ENCODE measurements at places on chromosomes 16 and 17.
A peak's percentile ranks its signal among the peaks of the same experiment; 100 is the strongest.

- no peak for DNase-seq
Observed at GRCh38 chr16:51393381-51394005, 242.4 kb upstream of the SALL1 start.

GRCh38 chr17:40035162-40035559 lies 19.0 kb downstream of the MED24 start:
- no peak for DNase-seq

DNA sequence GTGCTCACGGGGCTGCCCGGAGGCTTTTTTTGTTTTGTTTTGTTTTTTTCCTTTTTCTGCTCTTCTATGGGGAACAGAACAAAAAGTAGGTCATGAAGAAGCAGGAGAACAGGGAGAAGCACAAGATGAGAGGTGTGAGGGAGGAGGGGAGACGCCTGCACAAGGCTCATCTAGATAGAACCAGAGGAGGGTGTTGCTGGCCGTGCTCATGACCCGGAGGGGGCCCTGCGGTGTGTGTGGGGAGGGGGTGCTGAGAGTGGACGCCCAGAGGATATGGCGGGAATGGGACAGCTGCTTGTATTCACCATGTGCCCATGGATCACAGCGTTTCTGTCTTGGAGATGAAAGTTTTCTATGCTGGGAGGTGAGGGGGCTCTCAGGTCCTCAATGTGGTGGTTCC lies 183.7 kb downstream of the FOXL1 start:
- DNase-seq, result no peak

DNA sequence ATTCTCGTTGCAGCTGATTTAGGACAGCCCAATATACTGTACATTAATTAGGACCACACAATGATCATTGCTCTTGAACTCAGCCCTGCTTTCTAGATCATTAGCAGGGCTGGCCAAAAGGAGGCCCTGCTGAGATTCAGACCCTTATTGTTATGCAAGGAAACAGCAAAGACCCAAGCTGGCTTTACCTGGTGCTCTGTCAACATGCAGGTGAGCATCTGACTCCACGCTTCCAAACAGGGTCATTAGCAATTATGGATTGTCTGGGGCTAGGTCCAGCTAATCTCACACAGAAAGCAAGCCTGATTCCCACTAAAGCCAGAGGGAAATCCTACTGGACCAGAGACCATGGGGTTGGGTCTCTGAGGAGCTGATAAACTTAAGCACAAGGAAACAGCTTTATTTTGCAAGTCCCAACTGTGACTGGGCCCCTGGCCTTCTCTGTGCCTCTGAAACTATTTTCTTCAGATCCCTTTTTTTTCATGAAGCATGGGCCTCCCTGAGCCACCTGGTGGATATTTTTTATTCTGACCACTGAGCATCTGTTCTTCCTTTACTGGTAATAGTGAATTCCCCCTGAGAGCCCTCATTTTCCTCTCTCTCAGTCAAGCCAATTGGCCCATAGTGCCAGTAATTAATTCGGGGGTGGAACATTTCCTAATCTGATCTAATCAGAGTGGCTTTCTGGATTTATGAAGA lies 236.1 kb downstream of the GRIN2A start:
- no peak for DNase-seq

DNA sequence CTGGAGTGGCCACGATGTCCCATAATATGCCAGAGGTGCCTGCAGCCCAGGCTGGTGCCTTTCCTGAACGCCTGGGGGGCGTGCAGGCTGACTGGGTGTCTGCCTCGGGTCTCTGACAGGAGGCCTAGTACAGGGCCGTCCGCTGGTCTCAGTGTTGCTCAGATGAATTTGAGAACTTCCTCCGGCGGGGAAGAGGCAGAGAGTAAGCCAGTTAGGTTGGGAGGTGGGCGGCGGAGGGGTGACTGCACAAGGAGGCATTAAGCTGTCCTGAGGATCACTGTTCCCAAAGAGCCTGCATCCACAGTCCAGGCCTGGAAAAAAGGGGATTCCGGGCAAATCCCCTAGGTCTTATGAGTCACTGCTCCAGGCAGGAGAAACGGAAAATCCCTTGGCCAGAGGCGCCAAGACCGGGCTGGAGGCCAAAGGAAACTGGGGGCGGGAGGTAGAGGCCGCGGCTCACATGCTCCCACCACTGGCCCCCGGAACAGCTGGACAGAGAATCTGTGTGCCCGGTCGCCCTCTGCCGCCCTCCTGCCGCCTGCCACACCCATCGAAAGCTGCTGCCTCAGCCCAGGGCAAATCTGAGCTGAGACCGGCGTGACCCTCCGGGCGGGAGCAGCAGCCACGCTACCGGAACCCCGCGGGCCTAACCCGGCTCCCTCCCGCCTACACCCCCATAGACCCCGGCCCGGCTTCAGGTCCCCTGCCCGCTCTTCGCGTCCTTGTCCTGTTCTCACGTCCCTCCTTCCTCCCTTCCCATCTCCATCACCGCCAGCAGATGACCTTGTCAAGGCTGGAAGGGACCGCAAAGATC lies 1.2 kb downstream of the TRIM47 start:
- DNase-seq, result peak; percentile 73

DNA sequence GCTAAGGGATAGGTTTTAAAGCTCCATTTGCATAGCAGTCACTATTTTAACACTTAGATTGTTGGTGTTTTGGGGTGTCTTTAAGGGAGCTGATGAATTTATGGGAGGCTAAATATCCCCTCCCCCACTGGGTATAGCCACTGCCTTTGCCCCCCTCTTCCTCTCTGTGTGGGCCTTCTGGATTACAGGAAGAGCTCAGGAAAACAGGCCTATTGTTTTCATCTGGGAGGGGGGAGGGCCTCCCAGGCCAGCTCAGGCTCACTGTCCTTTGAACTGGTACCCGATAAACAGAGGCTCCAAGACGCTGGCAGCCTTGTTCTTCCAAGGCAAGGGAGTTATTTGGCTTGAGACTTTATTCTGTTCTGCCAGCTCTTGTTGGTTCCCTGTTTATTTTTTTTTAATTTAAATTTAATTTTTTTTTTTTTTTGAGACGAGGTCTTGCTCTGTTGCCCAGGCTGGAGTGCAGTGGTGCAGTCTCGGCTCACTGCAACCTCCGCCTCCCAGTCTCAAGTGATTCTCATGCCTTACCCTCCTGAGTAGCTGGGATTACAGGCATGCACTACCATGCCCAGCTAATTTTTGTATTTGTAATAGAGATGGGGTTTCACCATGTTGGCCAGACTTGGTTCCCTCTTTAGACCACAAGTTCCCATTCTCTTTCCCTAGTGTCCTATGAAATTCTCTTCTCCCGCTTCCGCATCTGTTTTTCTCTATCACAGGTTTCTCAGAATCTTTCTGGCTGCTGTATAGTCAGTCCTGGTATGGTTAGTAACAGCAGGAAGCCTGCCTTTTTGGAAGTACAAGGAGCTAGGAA lies 25.1 kb downstream of the MINK1 start:
- DNase-seq, result no peak

DNA sequence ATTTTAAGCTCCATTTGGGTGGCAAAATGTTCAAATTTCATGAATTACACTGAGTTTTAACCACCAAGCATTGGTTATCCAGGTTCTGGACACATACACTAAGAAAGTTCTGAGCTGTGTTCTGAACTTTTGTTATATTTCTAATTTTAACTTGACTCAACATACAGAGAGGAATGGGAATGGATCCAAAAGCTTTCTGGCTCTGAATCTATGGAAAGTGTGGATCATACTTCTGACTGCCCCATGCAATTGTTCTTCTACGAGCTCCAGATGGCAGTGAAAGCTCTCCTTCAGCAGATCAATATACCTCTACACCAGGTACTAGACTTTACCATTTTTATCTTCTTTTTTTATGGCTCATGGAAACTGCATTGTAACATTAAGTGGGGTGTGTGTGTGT lies 113.0 kb upstream of the NOG start:
- no peak for DNase-seq

DNA sequence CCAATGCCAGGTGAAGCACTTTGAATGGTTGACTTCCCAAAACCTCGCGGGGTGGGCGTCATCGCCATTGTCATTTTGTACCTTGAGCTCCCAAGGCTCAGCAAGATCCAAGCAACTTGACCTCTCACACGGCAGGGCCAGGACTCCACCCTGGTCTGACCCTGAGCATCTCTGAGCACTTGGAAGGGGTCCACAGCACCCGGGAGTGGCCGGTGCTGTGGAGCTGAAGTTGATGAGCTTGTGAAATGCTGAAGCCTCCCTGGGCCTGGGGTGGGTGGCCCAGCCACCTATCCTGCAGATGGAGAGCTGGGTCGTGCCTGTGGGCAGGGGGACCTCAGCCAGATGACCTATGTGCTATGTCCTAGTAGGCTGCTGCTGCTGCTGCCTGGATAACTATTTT lies 283.3 kb upstream of the FOXF1 start:
- DNase-seq, result no peak

DNA sequence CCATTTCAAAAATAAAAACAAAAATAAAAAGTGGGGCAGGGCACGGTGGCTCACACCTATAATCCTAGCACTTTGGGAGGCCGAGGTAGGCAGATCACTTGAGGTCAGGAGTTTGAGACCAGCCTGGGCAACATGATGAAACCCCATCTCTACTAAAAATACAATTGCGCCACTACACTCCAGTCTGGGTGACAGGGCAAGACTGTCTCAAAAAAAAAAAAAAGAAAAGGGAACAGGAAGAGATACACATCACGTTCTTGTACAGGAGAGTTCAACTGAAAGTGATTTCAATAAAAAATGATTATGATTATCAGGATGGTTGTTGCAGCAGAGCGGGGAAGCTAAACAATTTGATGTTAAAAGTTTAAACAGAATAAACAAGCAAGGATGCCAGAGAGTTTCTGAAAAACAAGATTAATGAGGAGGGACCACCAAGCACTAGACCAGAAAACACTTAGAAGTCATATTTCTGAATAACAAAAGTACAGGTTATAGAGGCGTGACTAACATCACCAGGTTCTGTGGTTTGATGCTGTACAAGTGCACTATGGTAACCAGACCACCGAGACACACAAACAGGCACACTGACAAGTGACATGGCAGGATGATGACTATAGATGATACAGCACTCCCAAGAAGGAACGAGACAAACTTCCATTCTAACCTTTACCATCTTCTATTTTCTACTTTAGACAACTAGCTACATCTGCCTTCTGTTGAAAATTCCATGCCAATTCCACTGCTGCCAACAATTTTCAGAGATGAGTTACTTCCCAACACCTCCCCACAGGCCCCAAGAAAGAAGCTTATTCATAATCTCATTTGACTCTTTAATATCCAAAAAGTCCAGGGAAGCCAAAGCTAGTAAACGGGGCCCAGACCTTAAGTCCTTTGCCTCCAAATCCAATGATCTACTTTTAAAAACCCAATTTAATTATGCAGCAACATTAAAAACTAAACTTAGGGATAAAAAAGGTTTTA lies 11.8 kb downstream of the DNAJA2 start:
- DNase-seq, result no peak

DNA sequence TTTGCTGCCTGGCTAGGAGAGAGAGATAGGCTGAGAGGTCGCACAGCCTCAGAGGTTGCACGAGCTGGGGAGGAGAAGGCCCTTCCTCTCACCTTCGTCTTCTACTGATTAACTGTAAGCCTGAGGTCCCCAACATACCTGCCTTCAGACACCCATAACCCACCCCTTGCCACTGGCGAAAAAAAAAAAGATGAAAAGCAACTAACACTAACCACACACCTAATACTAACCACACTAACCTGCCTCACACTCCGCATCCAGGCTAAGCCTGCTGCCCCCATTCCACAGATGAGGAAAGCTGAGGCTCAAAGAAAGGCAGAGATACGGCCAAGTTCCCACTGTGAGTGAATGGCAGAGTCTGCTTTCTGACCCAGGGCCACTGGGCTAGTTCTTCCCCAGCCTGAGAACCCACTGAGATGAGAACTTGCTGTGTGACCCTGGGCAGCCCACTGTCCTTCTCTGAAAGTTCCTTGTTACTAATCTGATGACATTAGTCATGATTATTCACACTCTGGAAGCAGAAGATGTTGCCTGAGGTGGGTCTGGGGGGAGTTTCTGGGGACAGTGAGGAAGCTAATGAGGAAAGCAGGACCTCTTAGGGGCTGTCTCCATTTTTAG lies 4.6 kb downstream of the IL21R start:
- DNase-seq, result no peak

- DNase-seq, result no peak
Observed at GRCh38 chr17:62644487-62645173, 17.2 kb downstream of the MRC2 start.

GRCh38 chr16:2481676-2482075 lies 6.7 kb downstream of the TBC1D24 start:
- no peak for DNase-seq

- DNase-seq, result no peak
Observed at GRCh38 chr17:82458885-82459424, 414 bp downstream of the NARF start.

GRCh38 chr16:83205896-83206295 lies 579.1 kb downstream of the CDH13 start:
- no peak for DNase-seq

DNA sequence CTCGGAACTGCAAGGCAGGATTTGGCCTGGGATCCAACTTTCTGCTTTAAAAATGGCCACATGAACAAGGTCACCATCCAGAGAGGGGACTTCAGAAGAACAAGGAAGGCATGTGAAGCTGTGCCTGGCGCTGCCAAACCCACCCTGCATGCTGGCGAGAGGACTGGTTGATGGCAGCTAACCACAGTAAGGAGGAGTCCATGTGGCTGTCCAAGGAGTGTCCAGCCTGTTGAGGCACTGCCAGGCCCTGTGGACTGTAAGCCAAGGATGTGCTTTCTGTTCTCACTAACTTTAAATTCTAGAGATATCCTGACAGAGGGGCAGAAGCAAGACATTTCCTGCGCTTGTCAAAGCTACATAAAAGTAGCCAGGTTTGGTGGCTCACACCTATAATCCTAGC lies 40.4 kb downstream of the CDK5R1 start:
- DNase-seq, result no peak

DNA sequence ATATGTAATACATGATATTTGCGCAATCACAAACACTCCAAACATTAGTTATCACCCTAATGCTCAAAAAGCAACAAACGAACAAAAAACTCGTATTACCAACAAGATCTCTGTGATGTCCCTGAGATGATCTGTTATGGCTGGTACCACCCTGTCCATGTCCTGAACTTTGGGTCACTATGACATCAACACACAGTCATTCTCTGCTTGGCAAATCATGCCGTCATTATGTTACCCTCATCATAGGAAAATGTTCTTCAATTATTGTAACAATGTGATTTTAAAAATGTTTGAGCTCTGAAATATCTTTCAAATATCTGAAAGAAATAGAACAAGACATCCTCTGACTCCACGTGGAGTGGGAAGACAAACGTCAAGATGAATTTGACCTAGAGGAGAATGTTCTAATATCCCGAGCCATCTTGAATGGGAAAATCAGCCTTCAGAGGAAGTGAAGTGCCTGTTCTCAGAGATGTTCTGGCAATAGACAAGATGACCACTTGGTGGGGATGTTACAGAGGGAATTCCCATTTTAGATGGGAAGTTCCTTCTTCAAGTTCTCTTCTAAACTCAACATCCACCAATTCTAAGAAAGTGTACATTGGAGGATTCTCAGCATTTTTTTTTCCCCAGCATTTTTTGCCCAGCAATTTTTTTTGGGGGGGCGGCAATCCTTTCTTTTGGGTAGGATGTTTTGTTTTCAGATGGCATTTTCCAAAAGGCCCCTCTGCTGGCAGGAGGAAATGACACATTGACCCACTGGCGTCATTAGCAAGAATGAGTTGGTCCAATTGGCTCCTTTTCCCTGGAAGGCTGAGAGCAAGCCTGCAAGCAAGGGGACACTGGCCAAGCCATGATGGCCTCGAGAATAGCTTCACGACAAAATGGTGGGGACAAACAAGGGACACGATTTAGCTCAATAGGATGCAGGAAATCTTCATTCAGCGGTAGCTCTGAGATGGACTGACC lies 3.7 kb upstream of the HSD17B2 start:
- no peak for DNase-seq
